ENCODE measurements at places on chromosomes 2 and 18.

- DNase-seq = no peak
These were observed 51.3 kb upstream of the CD302 start for GRCh38 chr2:159849160-159849813.

- DNase-seq = no peak
These were observed 79.2 kb upstream of the PAPOLG start for GRCh38 chr2:60676706-60677330.

DNA sequence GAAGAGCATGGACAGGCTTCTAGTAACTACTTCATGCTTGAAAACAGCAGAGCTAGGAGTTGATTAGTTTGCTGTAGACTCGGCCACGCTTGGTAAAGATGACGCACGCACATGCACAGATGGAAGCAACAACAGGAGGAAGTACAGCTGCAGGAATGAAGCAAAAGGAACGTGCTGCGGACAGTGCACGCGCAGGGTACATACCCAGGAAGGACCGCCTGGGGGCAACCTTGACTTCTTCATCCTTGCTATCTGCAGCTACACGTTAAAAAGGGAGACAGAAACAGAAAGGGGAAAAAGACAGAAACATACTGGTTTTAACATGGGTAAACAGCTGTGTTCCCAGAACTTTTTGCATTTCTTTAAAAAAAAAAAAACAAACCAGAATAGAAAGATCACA is 17.7 kb downstream of the SLC66A2 start:
- peak; percentile 3 for DNase-seq

- no peak for DNase-seq
These were observed 48.2 kb downstream of the PIGN start for GRCh38 chr18:62138461-62139235.

DNA sequence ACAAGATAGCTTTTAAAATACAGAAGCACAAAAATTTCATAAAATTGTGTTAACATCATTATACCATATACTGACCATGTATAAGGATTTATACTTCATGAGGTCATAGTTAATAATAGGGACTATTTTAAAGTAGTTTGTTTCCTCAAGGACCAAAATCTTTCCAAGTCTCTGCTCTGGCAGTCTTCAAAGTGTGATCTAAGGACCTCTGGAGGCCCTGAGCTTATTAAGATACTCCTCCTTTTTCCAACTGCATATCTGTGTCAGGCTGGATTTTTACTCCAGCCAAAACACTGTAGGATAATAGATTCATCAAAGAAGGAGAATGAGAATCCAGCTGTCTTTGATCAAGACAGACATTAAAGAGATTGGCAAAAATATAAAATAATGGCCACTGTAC is 1.7 kb upstream of the SCYGR2 start:
- no peak for DNase-seq

- DNase-seq = no peak
These were observed 213.3 kb downstream of the SH3BP4 start for GRCh38 chr2:235165136-235165535.

- no peak for DNase-seq
These were observed 7.6 kb upstream of the THOC1 start for GRCh38 chr18:275486-275885.

- no peak for DNase-seq
These were observed 152.9 kb upstream of the SESTD1 start for GRCh38 chr2:179417436-179417949.

DNA sequence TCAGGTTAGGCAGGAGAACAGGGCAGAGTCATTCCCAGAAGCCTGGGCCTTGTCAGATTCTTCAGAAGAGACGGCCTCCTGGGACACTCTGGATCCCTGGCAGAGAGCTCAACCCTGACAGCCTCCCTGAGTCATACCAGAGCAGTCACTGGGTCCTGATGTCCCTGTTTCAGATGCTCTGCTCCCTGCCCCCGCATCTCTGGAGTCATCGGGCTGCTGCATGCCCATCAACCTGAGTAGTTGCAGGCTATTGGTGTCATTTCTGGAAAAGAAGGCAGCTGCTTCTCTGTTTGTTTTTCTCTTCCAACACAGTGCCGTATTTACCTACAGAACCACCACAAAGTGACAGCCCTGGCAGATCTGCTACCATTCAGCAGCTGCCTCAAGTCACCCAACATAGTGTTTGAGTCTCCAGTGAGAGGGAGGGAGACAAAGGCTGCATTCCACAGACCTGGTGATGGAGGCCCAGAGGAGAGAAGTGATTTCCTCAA is 145.1 kb downstream of the B3GNT2 start:
- no peak for DNase-seq

GRCh38 chr18:33161131-33161530 is 279.4 kb downstream of the CCDC178 start:
- DNase-seq = no peak

DNA sequence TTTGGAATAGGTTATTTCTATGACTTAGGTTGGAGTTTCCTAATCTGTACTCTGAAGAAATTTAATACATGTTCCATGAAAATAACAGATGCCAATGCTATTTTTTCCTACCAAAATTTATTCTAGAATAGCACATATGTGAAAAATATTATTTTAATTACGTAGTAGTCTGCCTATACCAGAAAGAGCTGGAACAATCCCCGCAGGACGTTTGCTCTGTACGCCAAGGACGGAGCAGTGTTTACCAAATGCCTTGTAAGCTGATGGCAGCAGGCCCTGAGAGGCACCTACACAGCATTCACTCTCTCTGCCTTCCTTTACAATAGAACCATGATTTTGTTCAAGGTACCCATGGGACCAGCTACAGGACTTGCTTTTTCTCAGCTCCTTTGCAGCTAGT is 16.8 kb upstream of the SLC1A4 start:
- no peak for DNase-seq

All from activated T-cell treated with anti-CD3 and anti-CD28 coated beads, Interleukin-2, amount 50 U/mL, for 24 hours (primary cell).